ENCODE measurements at places on chromosomes 13 and 19.

- DNase-seq = no peak
Measured at GRCh38 chr19:10252707-10253106, 693 bp downstream of the MRPL4 start.

GRCh38 chr13:21701460-21701859, 30.6 kb downstream of the FGF9 start:
- DNase-seq = no peak

GRCh38 chr19:42069619-42070351, at the start of gene GRIK5:
TSS of gene GRIK5 (minus strand) at chr19:42070206. CDS start at chr19:42065770, 4,436 bp downstream.
- DNase-seq = no peak

GRCh38 chr19:13923194-13923987, 14.8 kb downstream of the PODNL1 start:
- no peak for DNase-seq

- DNase-seq = no peak
Measured at GRCh38 chr13:106555631-106556328, 12.2 kb downstream of the ARGLU1 start.

GRCh38 chr13:43908156-43909126, 28.7 kb downstream of the LACC1 start:
- no peak for DNase-seq

DNA sequence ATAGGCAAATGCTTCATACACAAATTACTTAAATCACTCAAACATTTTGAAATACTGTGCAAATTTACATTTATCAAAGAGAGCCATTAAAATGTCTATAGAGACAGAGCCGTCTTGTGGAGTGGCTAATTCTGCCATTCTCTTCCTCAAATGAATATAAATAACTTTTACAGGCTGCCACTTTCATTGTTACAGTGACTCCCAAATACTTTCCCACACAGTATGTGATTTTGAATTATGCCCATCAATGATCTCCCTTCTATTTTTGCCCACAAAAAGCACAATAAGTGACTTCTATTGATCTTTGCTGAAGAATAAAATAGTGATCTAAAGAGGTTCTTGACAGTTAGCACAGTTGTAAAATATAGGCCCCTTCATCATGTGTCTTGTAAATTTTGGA, 1244.9 kb downstream of the PCDH17 start:
- no peak for DNase-seq

DNA sequence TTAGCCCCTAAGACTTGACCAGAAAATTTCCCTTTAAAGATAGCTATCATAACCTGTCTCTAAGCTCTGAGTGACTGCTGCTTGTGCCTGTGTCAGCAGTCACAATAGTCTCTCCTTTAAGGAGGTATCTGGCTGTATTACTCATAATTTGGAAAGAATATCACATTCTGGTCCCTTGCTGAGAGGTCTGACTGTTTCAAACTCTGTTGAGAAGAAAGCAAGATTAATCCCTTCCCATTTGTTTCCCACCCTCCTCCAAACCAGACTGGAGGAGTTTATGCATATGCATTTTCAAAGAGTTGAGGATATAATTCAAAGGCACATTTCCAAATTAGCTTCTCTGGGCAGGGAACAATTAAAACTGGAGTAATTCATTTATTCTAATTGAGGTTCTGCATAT, 2.3 kb downstream of the HTR2A start:
- no peak for DNase-seq

DNA sequence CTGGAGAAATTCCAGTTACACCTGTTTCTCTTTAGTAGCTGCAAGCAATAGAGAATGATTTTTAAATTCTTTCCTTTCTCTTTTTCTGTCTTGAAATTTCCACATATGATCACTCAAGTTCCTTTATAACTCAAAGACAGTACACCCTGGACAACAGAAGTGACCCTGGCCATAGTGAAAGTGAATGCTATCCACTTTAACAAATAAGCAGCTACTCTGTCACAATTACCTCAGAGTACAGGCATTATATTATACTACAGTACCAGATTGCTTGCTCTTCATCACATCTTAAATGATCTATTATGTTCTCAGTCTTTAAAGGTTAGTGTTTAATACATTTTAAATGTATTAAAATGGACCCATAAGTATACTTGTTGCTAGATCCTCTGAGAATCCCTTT, 136.2 kb downstream of the KLF12 start:
- no peak for DNase-seq

- no peak for DNase-seq
Measured at GRCh38 chr19:29404951-29405727, 120.7 kb upstream of the VSTM2B start.

Measured in stimulated activated CD4-positive, alpha-beta T cell treated with anti-CD3 and anti-CD28 coated beads, Interleukin-1b, Interleukin-23, amount 100 ng/mL, for 1 hour (primary cell).